Stimulated activated CD8-positive, alpha-beta memory T cell treated with anti-CD3 and anti-CD28 coated beads, Interleukin-4, amount 100 ng/mL, for 4 hours (primary cell): ENCODE measurements at places on chromosomes 4 and X.

DNA sequence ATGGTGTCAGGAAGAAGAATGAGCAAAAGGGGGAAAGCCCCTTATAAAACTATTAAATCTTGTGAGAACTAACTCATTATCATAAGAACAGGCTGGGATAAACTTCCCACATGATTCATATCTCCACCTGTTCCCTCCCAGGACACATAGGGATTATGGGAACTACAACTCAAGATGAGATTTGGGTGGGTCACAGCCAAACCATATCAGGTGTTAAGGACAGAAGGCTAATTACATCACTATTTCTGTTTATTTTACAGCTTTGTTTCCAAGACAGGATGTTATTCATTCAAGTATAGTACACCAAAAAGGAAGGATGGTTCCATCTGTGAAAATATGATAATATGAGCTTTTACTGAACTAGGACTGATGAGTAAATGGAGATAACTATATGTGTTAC lies 63.7 kb upstream of the ARSJ start:
- no peak for DNase-seq

DNA sequence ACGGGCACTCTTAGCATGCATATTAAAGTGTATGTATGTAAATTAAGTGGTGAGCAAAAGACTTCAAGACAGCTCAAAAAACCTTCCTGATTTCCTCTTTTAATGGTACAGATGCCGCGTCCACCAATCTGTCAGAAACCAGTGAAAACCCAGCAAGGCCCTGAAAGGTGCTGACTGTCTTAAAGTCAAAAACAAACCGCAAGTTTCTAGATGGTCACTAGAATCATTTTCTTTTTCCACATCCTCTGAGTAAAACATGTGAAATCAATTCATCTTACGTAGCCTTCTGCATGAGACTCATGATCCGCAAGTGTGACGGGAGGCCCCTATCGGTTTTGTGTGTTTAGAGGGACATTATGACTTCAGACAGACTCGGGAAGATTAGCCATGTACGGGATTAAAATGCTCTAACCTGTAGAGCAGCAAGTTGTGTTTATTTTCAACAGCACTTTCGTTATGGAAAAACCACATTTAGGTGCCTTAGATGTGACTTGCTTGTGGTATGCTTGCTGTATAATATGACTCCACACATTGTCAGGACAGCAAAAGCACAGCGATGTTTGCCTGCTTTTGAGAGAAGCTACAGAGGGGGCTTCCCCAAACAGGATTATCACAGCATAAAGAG lies 88.2 kb upstream of the STS start:
- no peak for DNase-seq

DNA sequence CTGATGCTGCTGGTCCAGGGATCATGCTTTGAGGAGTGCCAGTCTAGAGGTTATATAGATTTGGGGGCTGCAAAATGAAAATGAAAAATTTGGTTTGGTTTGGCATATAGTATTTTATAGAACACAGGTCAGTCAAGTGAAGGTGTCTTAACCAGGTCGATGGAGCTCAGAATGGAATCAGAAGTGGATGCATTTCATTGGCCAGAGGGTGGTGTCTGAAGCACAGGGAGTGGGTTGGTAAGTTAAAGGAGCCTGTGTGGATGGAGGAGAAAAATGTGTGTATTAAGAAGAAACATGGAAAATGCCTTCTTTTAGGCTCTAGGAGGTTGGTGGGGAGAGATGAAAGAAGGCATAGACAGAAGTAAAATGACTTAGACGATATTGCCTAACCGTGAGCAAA lies 8.6 kb downstream of the GALNT7 start:
- no peak for DNase-seq

GRCh38 chrX:132063862-132064261 lies 40.8 kb downstream of the STK26 start:
- no peak for DNase-seq

- DNase-seq: no peak
Observed at GRCh38 chr4:83890231-83890630, 354.3 kb downstream of the GPAT3 start.

GRCh38 chrX:108270280-108270679 lies 167.9 kb downstream of the COL4A6 start:
- no peak for DNase-seq

GRCh38 chr4:33255094-33255493 lies 2534.9 kb downstream of the PCDH7 start:
- no peak for DNase-seq

DNA sequence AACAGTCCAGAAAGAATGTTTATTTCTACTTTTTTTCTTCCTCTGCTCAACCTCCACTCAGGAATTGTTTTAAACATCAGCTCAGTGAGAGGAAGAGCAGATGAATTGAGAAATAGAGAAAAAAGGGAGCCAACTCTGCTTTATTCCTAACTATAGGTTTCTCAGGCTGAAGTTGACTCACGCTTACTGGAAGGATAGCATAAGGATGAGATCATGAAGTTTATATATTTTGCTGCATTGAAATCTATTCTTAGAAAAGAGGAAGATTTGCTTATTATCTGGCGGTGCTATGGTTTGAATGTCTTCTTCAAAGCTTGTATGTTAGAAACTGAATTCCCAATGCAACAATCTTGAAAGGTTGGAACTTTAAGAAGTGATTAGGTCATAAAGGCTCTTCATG lies 1673.4 kb upstream of the PCDH7 start:
- DNase-seq: no peak

- no peak for DNase-seq
Observed at GRCh38 chr4:110088670-110089069, 109.7 kb downstream of the ELOVL6 start.

- DNase-seq: no peak
Observed at GRCh38 chr4:146981651-146982050, 36.0 kb upstream of the TTC29 start.

- no peak for DNase-seq
Observed at GRCh38 chr4:113141901-113142346, 92.5 kb downstream of the ANK2 start.

GRCh38 chrX:64394874-64395567 lies at the start of gene MTMR8:
TSS of gene MTMR8 (minus strand) at chrX:64395452. CDS start at chrX:64395363, 89 bp downstream.
- DNase-seq: peak; percentile 40

- no peak for DNase-seq
Observed at GRCh38 chr4:151324124-151324751, 1.2 kb downstream of the SH3D19 start.
